ENCODE measurements at places on chromosomes 5 and 9.

DNA sequence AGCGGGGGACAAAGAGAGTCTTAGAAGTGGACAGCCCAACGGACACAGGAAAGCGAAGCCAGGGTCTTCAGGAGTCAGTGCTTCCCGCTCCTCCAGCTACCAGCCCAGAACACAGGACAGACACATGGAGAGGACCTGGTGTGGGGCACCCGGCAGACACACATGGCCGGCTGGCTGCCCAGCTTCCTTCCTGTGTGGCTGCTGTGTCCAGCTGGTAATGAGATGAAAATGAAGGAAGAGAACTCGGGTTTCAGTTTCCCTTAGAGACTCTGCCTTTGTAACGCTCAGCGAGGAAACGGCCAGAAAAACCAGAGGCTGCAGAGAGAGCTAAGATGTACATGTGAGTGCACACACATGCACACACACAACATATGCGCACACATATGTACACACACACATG, 87.5 kb downstream of the SECISBP2 start:
- DNase-seq: no peak

- no peak for DNase-seq
Measured at GRCh38 chr9:89929315-89929672, 324.5 kb downstream of the GADD45G start.

GRCh38 chr5:57831932-57832331, 349.3 kb upstream of the ACTBL2 start:
- no peak for DNase-seq

GRCh38 chr5:134568761-134569695, 43.6 kb downstream of the JADE2 start:
- peak; percentile 75 for DNase-seq

DNA sequence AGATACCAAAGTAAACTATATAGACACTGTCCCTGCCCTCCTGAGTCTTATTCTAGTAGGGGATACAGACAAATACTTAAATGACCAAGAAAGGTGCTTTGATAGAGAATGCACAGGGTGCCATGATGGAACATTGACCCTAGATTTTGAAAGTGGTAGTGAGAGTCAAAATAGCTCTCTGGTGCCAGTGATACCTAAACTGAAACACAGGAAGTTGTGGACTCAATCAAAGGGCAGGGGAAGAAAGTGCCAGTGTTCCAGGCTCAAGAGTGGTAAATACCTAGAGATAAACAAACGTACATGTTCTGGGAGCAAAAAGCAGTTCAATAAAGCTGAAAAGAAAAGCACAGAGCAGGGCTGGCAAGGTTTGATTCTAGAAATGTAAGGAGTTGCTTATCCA, 267.6 kb downstream of the ISL1 start:
- DNase-seq: no peak

- DNase-seq: peak; percentile 64
Measured at GRCh38 chr9:69412741-69413150, 87.7 kb downstream of the ENTREP1 start.

GRCh38 chr5:61328791-61329549, 3.1 kb upstream of the ZSWIM6 start:
- no peak for DNase-seq

Data from fibroblast of mammary gland (primary cell).